WTC11 (cell line): ENCODE measurements at places on chromosomes 12 and 14.

- DNase-seq = no peak
These were observed 151.6 kb downstream of the FOXA1 start for GRCh38 chr14:37443461-37443860.

DNA sequence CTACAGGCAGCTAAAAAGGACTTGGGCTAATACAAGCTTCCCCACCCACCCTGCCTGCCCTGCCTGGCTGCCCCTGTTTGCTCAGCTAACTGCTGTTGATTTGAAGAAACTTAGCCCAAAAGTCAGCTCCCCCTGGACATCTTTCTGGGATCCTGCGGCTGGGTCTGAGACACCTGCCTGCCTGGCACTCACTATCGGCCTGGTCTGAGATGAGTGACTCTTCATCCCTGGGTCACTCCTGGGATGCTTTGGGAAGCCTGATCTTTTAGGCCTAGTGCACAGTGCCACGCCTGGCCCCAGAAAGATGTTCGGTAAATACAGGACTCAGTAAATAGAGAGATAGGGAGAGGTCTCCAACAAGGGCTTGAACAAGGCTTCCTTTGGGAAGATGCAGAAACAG lies 211.3 kb upstream of the DIO3 start:
- no peak for DNase-seq

- DNase-seq = no peak
These were observed 133.2 kb downstream of the SLC35F4 start for GRCh38 chr14:57732463-57733285.

- DNase-seq = no peak
These were observed 251.5 kb downstream of the FOXN3 start for GRCh38 chr14:89165189-89166181.

- DNase-seq = peak; percentile 13
These were observed 52.5 kb downstream of the BEGAIN start for GRCh38 chr14:100534528-100535286.

DNA sequence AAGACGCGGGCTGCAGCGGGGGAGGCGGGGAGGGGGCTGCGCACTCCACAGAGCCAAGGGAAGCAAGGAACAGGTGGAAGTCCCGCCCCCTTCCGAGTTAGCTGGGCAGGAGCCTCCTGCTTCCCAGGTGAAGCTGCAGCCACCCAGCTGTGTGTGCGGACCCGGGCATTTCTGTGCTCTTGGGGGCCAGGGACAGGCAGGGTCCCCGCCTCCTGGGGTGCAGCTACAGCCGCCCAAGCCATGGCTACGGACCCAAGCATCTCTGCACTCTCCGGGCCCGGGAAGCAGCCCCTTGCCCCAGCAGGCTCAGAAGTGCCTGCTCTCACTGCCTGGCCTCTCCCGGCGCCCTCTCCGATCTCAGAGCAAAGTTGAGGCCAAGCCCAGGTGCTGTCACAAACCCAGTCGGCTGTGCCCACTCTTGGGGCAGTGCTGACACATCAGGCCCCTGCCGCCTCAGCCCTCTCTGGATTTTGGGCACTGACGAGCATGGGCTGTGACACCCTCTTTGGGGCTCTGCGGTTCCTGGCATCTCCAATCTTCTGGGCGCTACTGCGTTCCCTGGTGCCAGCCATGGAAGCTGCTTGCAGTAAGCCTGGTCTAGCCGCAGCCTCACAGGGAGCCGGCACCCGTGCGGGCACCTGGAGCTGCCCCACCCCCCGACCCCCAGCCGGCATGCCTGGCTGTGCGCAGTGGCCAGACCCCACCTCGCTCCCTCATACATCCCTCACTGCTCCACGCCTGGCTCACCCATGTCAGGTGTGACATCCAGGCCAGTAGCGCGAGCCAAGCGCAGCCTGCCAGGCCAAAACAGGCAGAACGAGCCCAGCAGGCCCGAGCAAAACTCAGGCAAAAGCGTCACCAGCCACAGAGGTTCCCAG lies 8.5 kb upstream of the MGAT4C start:
- DNase-seq = peak; percentile 80

GRCh38 chr12:86826051-86826450 lies 569.9 kb upstream of the MGAT4C start:
- DNase-seq = no peak

DNA sequence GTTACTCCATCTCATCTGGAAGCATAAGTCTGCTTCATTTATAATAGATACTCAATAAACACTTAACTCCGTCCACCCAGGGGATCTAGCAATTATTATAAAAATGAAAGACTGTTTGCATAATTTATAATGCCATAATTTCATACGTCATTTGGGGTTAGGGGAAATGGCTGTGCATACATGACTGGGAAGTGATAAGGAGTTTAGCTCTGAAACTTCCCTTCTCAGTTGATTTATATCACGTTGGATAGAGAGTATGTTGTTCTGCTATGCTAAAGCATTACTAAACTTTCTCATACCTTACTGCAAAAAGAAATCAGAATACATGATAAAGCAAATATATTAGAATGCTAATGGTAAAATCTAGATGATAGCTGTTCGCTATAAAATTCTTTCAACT lies 90.4 kb upstream of the DYNC1H1 start:
- DNase-seq = no peak

DNA sequence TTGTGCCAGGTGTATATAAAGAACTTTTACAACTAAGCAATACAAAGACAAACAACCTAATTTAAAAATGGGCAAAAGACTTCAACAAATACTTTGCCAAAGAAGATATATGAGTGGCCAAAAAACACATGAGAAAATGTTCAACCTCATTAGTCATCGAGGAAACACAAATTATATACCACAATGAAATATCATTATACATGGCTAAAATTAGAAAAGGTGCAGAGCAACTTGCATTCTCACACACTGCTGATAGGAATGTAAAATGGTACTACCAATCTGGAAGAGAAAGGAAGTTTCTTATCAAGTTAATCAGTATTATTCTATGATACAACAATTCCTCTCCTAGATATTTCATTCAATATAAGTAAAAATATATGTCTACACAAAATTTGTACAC lies 131.6 kb upstream of the FRMD6 start:
- DNase-seq = no peak

DNA sequence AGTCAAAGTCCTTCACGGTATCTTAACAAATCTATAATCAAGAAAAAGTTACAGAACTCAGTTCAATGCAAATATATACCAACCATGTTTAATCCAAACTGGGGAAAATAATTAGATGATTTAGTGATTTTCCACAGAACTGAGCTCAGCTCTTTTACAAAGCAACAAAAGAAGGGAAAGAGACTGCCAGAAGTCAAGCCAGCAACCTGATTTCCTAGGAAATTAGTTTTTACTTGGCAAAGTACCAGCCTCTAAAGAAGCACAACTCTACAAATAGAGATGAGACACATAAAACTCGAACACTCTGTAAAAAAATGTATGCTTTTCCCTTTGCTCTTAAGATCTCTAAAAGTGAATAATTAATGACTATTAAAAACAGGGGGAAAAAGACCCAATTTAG lies 19.4 kb downstream of the NUMB start:
- DNase-seq = no peak

DNA sequence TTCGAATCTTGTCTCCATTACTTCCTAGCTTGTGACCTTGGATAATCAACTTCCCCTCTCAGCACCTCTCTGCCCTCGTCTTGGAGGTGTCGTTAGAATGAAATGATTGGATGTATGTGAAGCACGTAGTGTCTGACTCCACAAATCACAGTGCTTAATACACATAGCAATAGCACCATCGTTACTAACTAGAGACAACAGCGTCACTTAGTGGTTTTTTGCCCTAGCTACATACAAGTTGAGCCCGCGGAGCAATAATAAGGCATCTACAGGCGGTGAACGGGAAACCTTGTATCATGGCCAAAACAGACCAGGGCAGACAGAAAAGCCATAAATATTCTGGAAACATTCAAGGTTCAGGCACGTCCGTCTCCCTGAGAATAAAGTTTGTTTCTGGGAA lies 154.9 kb downstream of the ASCL4 start:
- DNase-seq = no peak

DNA sequence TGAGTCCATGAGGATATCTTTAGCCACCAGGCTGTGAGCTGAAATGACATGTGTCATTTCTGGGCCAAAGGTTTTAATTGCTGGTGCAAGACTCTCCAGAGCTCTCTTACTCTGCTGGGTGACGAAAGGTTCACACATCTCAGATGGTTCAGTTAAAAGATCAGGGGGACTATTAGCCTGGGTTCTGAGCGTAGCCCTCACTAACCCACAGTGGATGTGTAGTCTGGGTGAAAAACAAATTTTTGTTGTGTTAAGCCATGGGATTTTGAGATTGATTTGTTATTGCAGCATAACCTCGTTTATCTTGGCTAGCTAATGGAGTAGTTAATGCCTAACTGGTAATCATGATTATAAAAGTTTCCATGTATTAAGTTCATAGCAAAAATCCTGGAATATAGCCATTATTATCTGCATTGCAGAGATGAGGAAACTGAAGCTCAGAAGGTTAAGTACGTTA lies 251.5 kb downstream of the RMST start:
- no peak for DNase-seq

- no peak for DNase-seq
These were observed 55.8 kb upstream of the GALNT9 start for GRCh38 chr12:132384916-132385774.

- DNase-seq = no peak
These were observed 435.8 kb downstream of the NRXN3 start for GRCh38 chr14:78605897-78606500.

- no peak for DNase-seq
These were observed 214.4 kb upstream of the LRIG3 start for GRCh38 chr12:59134750-59135149.

- DNase-seq = no peak
These were observed 34.4 kb downstream of the PPTC7 start for GRCh38 chr12:110548678-110549077.

DNA sequence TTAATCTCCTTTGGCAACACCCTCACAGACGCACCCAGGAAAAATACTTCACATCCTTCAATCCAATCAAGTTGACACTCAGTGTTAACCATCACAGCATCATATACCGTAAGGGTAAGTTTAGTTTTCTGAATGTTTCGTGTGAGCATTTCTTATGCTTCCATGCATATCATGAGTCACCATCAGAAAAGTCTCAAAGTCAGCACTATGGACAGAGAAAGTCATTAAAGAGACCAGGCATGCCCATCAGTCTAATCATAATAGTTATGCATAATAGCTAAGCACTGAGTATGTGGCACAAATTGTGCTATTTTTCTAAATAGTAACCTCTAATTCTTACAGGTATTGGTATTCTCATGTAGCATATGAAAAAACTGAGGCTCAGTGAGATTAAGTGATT lies 158.8 kb upstream of the PRMT8 start:
- no peak for DNase-seq

DNA sequence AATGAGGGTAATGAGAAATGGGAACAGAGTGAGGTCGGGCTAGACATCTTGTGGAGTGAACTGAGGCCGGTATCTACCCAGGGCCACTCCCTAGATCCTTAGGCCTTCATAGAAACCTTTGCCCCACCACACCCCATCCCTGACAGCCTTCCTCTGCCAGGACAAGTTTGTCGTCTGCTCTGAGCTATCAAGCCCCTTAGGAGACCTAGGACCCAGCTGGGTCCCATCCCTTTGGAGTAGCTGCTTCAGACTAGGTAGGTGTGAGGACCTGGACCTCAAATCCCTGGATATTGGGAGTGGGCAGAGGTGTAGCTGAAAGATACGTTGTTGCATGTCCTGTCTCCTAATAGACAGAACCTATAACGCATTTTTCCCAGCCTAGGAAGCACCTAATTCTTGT lies at the start of gene TMEM253:
Gene TMEM253 (plus strand): TSS at position 136 of the 400 bp plus-strand sequence. CDS start 278 bp downstream, outside the sequence.
- no peak for DNase-seq

DNA sequence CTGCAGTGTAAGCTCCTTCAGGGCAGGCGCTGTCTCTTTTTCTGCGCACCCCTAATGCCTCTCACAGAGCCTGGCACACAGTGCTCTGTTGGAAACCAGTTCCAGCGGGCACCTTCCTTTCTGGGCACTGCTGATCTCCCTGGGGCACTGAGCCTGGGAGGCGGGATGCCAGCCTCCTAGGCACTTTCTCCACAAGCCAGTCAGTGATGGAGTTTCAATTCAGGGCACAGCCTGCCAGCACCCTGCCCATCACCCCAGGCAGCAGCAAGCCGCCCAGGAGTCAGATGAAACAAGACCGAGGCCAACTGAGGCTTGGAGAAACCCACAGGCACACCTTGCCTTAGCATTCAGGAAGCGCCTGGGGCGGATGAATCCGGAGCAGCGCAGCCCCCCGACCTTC lies 5.7 kb upstream of the CTDSP2 start:
- DNase-seq = no peak
